HEK293T (cell line): ENCODE measurements at places on chromosomes 6 and 20.

- no peak for DNase-seq
Observed at GRCh38 chr20:2156666-2157624, 55.3 kb downstream of the STK35 start.

DNA sequence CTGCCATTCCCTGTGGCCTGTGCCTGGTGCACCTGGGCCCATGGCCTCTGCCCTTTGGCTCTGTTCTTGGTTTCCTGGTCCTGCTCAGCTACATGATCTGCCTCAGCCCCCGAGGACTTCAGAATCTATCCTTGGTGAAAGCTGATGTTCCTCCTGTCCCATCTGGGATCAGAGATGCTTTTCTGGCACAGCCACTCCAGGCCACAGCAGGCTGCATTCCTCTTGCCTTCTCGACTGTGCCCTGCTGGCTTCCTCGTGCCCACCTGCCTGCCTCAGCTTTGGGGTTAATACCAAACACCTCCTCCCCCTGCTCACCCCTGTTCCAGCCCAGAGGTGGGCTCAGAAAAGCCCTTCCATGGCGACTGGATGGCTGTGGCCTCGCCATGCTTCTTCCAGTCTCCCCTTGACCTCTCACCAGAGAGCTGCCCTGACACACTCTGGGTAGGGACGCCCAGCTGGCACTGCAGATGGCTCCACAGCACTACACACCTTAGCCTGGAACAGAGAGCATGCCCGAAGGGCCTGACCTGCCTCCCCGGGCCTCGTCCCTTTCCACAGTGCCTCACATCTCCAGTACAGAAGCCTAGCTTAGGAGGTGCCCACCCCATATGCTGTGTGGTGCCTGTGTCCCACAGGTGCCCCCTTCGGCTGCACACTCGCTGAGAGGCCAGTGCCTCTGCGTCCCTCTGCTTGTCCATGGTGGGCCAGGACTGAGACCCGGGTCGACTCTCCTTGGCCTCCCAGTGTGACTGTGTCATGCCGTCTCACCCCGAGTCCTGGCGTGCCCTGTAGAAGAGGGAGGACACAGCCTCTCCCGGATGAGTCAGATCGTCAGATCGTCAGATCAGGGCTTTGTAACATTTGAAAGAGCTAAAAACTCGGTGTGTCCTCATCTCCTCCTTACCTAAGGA, 148.8 kb downstream of the DTNBP1 start:
- no peak for DNase-seq

DNA sequence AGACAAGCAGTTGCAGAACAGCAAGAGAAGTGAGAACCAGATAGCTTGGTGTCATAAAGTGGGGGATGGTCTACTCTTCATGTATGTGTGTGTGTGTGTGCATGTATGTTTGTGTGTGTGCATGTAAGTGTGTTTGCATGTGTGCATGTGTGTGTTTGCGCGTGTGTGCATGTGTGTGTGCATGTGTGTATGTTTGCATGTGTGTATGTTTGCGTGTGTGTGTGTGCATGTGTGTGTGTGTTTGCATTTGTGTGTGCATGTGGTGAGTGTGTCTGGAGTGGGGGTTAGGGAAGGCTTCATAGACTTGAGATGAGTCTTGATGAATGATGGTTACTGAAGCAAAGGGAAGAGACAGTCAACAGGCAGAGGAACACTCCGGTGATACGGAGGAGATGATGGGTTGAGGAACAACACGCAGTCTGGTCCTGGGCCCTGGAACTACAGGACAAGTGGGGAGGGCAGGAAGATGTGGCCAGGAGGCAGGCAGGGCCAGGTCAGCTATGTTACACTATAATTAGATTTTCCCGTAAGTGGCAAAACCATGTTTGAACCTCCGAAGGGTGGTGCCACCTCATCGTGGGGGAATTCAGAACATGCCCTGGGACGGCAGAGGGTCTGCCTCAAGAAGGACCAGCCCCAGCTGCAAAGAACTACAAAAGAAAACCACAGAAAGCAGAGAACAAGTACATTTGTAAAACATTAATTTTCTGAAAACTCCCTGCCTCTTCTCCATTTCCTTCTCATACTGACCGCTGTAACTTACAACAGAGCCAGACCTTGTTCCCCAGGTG, 38.7 kb upstream of the PDE10A start:
- no peak for DNase-seq

DNA sequence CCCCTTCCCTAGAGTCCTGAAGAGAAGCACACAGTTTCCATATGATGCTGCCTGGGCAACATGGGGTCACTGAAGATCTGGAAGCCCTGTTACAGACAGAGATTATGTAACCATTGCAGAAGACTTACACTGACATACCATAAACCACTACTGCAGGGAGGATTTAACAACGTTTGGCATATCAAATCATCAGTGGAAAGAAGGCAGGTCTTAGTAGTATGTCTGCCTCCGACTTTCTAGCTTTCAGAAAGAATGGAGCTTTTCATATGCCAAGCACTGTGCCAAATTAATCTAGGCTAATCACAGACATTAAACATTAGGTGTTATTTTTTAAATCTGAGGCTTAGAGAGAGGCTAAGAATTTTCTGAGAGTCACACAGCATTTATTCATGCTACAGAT, 144.3 kb downstream of the ADGRB3 start:
- DNase-seq: no peak

DNA sequence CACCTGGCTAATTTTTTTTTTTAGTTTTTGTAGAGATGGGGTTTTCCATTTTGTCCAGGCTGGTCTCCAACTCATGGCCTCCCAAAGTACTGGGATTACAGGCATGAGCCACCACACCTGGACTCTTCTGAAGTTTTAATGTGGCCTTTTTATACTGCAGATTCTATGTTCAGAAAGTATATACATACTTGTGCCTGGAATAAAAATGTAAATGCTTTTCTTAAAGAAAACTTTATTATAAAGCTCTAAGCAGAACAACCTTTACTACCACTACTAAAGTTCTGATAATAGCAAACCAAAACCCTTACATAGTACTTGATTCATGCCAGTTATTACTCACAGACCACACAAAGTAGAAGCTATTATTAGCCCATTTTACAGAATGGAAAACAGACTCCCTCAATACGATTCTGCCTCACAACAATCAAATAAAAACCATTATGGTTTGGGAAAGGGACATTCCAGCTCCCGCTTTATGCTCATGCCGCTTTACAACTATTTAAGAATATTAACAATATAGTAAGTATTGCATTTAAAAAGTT, 5.3 kb downstream of the PHIP start:
- no peak for DNase-seq

DNA sequence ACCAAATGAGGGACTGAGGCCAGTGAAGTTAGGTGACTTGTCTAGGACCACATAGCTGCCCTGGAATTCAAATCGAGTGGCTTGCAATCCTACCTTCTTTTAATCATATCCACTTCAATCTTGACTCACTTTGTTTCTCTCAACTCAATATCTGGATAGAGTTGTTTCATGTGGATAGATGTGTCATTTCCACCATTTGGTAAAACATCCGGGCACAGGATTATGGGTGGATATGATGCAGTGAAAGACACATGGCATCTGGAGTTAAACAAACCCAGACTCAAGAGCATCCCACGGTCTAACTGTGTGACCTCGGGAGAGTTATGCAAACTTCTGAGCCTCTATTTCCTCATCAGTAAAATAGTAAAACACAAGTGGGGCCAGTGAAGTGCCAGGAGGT, 103.6 kb upstream of the CNKSR3 start:
- DNase-seq: no peak

DNA sequence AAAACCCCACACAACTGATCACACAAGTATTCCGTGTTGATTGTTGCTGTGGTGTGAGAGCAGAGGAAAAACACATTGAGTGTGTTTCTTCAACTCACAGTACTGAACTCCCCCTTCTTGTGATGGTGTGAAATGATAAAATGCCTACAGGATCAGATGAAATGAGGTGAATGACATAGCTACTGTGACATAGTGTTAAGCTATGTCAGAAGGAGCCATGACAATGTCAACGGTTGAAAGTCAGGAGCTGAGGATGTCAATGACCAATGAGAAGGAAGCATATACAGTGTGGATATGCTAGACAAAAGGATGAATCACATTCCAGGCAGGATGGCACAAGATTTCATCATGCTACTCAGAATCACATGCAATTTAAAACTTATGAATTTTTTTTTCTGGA, 38.8 kb downstream of the WASF1 start:
- DNase-seq: no peak

GRCh38 chr20:4136967-4137334, 121.6 kb upstream of the RNF24 start:
- DNase-seq: no peak

DNA sequence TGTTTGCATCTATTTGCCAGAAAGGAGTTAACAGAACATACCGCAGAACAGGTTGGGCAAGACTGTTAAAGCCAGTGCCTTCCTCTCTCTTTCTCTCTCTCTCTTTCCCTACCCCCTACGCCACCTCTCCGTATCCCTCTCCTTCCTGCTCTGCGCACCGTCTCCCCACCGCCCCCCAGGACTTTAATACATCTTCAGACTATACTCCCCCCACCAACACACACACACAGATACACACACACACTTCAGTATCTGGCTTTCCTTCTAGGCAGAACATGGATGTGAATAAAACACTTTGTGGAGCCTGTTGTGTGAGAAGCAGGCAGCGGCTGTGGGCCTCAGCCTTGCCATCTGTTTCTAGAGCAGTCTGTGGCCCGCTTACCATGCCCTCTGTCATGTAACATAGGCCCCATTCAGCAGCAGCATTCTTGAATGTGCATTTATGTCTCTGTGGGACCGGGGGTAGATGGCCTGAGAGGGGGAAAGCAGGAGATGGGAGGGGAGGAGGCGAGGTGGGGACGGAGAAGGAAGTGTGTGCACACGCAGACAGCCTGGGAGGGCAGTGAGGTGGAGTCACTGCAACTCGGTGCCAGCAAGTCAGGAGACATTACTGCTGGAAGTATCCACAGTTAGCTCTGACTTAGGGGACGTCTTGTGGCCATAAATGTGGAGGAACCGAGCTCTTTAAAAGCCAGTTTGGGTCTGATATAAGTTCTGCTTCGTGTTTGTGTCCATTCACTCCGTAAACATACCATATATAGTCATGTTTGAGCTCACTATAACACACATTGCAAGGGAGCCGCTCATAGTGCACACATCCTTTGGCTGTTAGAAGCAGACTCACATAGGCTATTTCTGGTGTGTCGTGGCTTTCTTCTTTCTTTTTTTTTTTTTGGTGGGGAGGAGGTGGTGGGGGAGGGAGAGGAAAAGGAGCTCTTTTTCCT, 38.4 kb downstream of the RREB1 start:
- DNase-seq: no peak

- no peak for DNase-seq
Observed at GRCh38 chr6:51459958-51460357, 627.5 kb downstream of the PKHD1 start.

DNA sequence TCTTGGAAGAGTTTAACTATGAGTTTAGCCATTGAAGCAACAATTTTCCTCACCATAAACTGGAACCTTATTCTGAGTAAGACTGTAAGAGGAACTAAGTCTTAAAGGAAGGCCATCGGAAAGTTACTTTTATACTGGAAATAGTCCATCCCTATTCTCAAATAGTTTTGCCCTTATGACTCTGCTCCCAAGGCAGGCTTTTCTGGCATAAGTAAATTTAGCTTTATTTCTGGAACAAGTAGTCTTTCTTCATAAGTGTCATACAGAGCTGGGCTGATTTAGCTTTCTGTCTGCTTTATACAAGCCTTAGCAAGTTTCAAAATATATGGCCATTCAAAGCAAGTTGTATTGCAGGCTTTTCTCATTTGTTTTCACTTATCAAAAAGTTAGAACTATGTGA, 328.1 kb downstream of the HACE1 start:
- no peak for DNase-seq

GRCh38 chr6:74879976-74880375, 325.9 kb downstream of the COL12A1 start:
- DNase-seq: no peak

DNA sequence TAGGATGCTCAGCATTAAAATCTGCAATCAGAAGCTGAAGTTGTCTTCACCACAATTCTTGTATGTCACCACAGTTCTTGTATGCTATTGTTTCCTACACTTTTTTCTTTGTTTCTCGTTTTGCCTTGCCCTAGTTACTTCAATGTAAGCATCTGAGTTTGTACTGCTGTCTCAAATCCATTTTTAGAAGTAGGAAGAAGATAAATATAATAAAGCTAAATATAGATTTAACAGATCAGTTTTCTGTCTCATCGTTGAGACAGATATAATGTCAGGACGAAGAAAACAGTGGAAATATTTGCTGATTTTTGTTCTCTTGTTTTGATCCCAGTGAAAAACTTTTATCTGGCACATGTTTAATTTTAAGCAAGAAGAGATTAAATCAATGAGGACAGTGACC, 318.0 kb downstream of the QKI start:
- DNase-seq: no peak

- no peak for DNase-seq
Observed at GRCh38 chr6:87444362-87444761, 28.4 kb upstream of the SLC35A1 start.

GRCh38 chr20:605237-605636, 4.9 kb downstream of the TCF15 start:
- no peak for DNase-seq

DNA sequence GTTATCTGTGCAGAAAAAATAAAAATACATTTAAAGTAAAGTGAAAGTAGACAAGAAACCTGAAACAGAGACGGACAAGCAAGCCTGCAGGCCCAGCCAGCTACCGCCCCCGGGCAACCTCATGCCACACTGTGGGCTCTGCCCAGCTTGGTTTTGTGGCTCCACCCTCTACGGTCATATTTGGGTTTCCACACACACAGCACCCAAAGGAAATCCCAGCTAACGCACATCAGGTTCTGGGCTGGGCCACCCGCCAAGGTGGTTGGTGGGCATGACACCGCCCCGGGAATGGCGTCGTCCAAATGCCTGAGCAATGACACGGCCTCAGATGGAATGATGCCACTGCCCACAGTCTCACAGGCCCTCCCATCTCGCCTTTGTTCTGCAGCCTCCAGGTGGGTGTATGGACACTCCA, 22.9 kb downstream of the FAM110A start:
- DNase-seq: no peak

- DNase-seq: no peak
Observed at GRCh38 chr20:55632592-55632991, 372.7 kb downstream of the CBLN4 start.

DNA sequence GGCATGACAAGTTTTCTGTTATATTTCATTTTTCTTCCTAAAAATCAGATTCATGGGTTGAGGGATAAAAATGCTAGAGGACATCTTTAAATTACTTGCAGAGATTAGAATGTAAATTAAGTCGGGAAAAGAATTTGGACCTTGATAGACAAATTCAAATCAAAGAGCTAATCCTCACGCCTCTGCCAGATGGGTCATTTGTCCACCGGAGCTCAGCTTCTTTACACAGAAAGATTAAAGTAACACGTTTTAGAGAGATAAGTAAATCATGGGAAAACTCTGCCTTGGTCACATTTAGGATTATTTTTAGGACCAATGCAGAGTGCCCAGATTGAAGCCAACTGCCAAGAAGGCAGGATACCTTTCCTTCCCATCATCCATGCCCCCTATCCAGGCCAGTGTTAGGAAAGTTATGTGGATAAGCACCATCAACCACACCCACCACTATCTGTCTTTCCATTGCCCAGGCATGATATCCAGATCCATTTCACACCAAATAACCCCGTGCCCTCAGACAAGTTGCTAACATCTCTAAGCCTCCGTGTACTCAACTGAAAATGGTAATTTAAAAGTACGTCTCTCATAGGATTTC, 397.4 kb upstream of the PLCB4 start:
- no peak for DNase-seq

- no peak for DNase-seq
Observed at GRCh38 chr6:11656491-11656890, 118.9 kb downstream of the TMEM170B start.

GRCh38 chr6:119446115-119446554, 96.6 kb upstream of the MAN1A1 start:
- no peak for DNase-seq
